Adipocyte (in vitro differentiated cells): ENCODE measurements at places on chromosomes 7 and 10.

- DNase-seq, result no peak
These were observed 9.5 kb downstream of the CALML3 start for GRCh38 chr10:5534051-5534821.

DNA sequence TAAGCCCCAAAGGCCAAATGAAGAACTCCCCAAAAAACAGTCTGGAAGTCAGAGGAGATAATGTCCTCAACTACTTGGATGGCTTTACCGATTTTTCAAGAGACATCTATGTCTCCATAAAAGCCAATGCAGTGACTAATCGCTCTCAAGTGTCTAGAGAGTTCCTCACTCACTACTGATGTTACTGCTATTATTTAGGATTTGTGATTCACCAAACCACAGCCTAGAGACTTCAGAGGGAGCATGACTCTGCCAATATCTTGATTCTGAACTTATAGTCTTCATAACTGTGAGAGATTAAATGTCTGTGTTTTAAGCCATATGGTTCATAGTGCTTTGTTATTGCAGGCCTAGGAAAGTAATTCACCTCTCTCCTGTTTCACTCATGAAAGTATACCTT is 160.2 kb downstream of the IPMK start:
- peak; percentile 21 for DNase-seq

GRCh38 chr7:149741629-149742028 is 31.8 kb downstream of the ZNF467 start:
- DNase-seq, result peak; percentile 15

- DNase-seq, result no peak
These were observed 162.1 kb downstream of the JAZF1 start for GRCh38 chr7:28018446-28018845.

DNA sequence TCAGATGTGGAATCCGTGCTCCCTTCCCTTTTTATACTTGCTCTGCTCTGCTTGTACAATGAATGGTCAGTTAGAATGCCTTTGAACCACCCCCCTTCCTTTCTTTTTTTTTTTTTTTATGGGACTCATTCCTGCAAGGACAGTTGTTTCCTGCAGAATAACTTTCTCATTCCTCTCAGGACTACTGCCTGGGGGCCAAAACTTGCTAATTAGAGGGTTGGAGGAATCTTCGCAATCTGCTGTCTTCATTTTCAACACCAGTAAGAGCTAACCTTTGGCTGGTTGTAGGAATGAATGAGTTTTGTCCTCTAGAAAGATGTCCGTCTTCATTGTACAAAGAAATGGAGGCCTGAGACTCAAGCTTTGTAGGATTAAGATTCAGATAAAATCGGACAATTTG is 868.1 kb downstream of the LRMDA start:
- DNase-seq, result no peak

- no peak for DNase-seq
These were observed 385.0 kb downstream of the NXPH1 start for GRCh38 chr7:8818406-8818805.

- DNase-seq, result no peak
These were observed 50.9 kb upstream of the LEP start for GRCh38 chr7:128190051-128190647.

DNA sequence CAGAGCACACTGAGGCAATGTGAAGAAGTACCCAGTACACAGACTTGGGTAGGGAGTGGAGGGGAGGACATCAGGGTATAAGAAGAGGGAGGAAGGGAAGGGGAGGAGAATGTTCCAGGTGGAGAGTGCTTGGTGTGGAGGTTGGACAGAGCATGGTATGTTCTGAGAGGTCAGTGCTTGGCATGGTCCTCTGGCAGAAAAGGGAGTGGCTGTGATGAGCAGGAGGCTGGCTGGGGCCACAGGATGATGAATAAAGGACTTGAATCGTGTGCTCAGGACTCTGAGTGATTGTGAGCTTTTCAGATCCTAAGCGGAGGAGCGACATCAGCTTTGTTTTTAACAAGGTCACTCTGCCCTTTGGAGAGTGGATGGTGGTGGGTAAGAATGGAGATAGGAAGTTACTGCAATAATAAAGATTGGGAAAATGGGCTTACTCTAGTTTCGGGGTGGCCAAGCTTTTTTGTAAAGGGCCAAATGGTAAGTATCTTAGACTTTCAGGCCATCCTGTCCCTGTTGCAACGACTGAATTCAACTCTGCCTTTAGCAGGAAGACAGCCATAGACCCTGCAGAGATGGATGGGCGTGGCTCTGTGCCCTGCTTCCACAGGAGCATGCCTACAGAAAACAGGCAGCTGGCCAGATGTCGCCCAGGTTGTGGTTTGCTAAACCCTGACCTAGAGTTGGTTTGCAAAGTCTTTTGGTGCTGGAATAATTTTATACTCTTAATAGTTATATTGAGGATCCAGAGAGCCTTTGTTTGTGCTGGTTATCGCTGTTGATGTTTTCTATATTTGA is 8.4 kb downstream of the PPP2R2D start:
- DNase-seq, result no peak

- DNase-seq, result no peak
These were observed 18.5 kb upstream of the LMOD2 start for GRCh38 chr7:123637203-123637602.

DNA sequence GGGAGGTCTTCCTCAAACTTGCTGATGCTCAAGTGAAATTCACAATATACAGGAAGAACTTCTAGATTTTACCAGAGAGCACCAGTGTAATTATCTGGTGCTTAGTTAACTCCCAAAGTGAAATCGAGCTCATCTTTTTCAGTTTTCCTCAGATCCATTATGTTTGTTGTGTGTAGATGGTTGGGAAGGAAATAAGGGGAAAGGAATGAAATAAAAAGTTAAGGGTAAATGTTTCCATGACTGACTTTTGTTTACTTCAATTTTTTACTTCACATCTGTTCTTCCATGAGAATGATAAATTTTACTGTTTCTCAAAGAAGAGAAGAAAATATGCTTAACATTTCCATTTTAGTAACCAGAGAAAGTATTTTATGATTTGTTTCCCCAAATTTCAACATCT is 21.3 kb downstream of the FAM107B start:
- DNase-seq, result no peak

- no peak for DNase-seq
These were observed 133.9 kb upstream of the CHST15 start for GRCh38 chr10:124227055-124227975.

DNA sequence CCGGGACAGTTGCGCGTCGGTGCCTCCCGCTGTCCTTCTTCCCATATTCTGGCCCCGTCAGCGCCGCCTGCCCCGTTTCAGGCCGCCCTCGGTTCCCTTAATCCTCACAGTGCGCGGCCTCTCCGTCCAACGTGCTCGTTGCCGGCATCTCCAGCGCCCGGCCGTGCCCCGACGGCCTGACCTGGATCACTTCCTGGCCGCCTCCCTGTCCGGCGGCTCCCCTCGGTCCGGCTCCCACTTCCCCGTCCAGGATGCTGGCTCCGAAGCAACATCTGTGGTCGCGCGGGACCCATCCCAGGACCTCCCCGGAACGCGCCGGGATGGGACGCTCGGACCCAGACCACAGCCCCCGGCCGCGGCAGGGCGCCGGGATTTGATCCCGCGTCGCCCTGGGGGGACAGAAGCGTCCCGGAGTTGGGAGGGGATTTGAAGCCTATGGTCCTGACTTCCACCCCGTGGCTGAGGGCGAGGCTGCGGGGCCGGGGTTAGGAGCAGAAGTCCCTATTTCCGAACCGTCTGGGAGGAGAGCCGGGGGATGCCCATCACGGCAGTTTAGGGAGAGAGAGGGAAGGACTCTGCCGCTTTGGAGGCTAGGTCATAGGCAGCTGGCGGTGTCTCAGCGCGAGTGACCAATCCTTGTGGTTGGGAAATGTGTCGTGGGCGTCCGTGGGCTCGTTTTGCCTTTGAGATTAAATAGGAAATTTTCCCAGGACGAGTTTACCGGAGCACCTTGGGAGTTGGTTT is 53.8 kb downstream of the KCTD7 start:
- peak; percentile 74 for DNase-seq

- peak; percentile 91 for DNase-seq
These were observed 10.2 kb upstream of the CH25H start for GRCh38 chr10:89217057-89217990.

DNA sequence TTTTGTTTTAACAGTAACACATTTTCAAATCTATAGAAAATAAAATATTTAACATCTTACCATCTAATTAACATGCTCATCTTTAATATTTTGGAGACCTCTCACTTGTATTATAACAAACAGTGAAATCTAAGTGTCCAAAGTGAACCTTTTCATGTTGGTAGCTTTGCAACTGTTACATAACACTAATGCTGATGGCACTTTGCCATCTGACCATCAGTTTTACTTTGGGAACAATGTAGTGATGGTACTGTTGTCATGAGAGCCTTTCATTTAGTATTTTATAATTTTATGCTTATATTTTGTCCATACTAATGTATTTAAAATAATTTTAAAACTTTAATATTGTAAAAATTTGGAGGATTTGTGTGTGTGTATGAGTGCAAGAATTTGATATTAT is 1017.0 kb upstream of the KCND2 start:
- DNase-seq, result no peak

DNA sequence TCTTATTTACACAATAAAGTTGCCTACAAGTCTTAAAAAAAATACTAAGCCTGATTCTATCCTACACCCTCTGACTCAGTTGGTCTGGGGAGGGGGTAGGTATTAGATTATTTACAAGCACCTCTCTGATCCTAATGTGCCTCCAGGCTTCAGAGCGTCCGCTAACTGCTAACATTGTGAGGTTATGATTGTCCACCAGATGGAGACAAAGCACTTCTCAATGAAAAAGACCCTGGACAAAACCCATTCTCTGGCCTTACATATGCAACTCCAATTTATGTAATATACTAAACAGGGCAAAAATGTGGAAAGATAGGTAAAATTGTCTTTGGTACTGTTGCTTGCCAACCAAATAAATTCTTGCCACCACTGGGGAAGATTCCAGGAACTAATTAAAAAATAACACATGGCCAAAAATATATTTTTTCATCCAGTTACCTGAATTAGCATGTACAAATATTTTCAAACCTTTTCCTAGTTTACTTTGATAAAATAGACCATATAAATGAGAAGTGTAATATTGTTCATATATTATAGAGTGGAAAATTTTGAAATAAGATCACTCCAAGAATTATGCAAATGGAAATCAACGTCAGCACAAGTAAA is 92.4 kb downstream of the KIF20B start:
- DNase-seq, result peak; percentile 90

GRCh38 chr10:58820861-58821751 is 308.4 kb downstream of the BICC1 start:
- DNase-seq, result peak; percentile 56

DNA sequence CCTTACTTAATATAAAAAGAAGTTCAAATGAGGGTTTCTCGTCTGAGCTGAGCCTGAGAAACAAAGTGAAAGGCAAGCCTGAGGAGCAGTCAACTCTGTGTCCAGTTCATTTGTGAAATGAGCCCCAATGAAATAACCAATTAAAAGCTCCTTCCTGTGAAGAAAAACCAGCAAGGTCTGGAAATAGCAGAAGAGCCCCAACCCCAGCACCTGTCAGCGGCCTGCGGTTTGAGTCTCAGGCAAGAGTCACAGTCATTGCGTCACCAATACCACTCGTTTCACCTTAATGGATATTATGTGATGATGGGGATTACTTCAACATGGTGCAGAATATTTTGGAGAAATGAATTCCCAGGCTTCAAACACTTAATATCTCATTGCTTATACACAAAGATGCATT is 211.3 kb upstream of the DPP6 start:
- no peak for DNase-seq

- no peak for DNase-seq
These were observed 25.0 kb downstream of the CACUL1 start for GRCh38 chr10:118729641-118730258.

DNA sequence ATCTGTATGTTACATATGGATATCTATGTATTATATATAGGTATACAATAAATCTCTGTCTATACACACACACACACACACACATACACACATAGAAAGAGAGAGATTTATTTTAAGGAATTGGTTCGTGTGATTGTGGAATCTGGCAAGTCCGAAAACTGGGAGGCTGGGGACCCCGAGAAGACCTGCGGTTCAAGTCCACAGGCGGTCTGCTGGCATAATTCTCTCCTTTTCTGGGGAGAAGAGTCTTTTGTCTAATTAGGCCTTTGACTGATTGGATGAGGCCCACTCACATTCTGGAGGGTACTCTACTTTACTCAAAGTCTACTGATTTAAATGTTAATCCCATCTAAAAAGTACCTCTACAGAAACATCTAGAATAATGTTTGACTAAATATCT is 65.1 kb downstream of the PAPSS2 start:
- no peak for DNase-seq

DNA sequence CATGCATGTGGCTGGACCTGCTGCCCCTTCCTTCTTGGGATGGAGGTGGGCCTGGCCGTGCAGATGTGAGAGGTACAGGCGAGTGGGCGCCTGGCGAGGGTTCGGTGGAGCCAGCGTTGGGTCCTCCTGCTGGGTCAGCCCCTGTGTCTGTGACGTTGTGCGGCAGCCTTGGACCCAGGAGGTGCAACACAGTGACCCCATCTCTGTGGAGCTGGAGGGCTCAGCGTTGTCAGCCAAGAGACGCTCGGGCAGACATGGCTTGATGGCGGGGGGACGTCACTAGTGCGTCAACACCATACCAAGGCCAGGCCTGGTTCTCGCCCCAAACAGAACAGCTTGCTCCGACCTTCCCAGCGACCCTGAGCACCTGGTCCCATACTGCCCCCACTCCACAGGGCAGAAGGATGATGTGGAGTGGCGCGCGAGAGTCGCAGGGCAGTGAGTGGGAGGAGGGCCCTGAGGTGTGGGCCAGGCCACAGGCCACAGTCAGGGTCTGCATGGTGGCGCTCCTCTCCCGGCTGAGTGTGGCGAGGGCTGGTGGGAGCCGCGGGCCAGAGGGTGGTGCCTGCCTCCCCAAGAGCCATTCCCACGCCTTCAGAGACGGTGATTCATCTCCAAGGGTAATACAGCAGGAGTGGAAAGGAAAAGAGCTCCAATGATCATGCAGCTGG is 184.4 kb downstream of the DNAJB6 start:
- DNase-seq, result no peak

DNA sequence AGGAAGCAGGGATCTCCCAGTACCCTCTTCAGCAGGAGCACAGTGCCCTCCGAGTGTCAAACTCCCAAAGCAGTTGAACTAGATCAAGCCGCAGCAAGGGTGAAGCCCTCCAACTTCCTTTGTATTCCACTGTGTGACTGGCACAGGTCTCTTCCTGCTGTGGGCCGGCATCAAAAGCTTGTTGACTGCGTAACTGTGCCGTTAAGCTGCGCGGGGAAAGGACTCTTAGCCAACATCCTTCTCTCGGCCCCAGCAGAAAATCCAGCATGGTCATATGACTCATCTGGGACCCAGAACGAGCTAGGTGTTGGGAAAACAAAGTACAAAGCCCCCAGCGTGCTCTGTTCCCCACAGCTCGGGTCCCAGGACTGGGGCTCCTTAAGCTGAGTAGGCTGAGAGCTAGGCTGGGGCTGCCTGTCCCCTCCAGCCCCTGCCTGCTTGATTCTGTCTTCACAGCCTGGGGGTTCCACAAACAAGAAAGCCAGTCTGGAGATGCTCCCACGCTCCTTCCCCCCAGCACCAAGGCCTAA is 52.2 kb downstream of the COL17A1 start:
- DNase-seq, result no peak
